ENCODE measurements at places on chromosomes 1 and 21.

DNA sequence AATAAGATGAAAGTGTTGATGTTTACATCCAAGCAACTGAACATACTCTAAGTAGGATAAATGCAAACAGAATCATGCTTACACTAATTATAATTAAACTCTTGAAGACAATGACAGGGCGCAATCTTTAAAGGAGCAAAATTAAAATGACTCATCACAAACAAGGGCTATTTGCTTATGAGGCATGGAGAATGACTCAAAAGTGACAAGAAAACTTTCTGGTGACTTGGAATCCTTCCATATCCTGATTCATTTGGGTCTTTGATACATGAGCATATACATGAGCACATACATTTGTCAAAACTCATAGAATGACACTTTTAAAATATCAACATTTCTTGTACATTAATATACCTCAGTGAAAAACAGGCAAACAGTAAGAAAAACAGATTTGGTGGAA is 1632.3 kb downstream of the KCNT2 start:
- DNase-seq = no peak

GRCh38 chr1:31904339-31905092 is 33.7 kb downstream of the PTP4A2 start:
- DNase-seq = no peak

- DNase-seq = no peak
Measured at GRCh38 chr1:185427776-185428175, 110.7 kb upstream of the IVNS1ABP start.

GRCh38 chr1:199868777-199869176 is 158.7 kb upstream of the NR5A2 start:
- DNase-seq = no peak

GRCh38 chr1:87024936-87025540 is 110.6 kb downstream of the HS2ST1 start:
- peak; percentile 60 for DNase-seq

GRCh38 chr1:98051065-98051675 is 130.3 kb upstream of the DPYD start:
- peak; percentile 77 for DNase-seq

DNA sequence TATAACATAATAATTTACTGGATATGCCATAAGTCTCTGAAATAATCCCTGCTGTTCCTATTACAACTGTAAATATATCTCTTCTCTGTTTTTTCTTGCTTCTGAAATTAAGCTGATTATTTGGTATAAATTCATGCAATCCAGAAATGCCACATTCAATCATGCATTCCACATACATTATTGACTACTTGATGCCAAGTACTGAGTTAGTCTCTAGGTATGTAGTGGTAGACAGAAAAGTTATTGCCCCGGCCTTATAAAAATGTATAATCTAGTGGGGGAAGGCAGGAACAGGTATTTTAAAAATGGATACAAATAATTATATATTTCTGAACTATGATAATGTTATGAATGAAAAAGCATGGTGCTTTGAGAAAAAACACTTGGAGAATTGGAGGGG is 338.6 kb upstream of the SNX7 start:
- DNase-seq = no peak

GRCh38 chr1:71809085-71809484 is 473.3 kb downstream of the NEGR1 start:
- no peak for DNase-seq

- no peak for DNase-seq
Measured at GRCh38 chr1:64005801-64006200, 197.6 kb upstream of the UBE2U start.

GRCh38 chr1:174769961-174770549 is 229.7 kb upstream of the CACYBP start:
- peak; percentile 70 for DNase-seq

DNA sequence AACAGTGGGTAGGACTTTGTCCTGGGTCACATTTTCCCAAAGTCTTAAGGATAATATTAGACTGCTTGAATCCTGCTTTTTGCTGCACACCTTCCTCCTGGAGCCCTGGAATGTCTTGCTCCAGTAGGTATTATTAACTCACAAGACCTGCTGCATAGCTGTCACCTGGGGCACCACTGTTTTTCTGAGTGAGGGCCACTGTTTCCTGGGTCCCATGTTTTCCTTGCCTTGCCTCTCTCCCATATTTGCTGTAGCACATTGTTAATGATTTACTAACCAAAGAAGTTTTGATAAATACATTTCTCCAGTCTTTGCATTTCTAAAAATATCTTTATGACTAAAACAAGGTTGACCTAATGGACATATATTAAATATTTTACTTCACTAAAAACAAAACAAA is 22.5 kb upstream of the FCAMR start:
- DNase-seq = no peak

DNA sequence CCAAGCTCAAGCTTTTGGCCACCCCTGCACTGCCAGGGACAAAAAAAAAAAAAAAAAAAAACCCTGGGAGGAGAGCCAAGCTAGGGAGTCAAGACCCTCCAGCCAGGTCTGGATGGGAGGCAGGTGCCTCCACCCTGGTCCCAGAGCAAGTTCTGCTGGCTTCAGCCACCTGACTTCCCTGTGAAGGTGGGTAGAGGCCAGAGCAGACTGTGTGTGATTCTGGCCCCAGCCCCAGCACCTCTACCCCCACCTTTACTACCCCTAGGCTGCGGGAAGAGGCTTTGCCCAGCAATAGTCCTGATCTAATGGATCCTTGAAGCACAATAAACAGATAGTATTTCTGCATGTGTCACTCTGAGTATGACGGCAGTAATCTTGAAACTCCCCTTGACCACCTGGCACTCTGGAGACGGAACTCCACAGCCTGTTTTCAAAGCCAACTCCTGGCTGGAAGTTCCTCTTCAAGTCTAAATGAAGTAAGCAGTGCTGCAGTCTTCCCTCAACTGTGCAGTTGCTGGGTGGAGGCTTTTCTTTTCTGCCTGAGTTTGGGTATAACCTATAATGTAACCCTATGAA is 9.8 kb downstream of the PDZK1IP1 start:
- DNase-seq = no peak

GRCh38 chr1:240295811-240296210 is 204.1 kb downstream of the FMN2 start:
- no peak for DNase-seq

DNA sequence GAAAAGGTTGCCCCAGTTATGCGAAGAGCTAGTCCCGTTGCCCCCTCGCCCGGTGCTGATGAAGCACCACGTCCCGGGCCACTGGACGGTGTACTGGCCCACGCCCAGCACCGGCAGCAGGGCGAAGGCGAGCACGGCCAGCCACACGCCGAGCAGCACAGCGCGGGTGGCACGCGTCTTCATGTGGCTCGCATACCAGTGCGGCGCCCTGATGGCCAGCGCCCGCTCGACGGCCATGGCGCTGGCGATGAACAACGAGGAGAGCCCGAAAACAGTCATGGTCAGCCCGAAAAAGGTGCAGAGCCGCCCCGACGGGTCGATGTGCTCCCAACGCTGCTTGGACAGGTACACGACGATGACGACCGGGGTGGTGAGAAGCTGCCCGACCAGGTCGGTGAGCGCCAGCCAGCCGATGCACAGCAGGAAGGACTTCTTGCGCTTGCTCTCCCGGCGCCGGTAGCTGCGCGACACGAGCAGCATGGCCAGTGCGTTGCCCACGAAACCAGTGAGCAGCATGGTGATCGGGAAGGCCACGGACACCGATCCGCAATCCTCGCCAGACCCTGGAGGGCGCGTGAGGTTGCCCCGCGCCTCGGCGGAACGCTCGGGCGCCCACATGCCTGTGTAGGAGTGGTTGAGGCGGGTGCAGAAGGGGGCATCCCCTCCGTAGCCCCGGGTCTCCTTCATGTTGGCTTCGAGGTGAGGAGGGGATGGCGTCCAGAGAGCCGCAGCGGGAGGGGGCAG is 553 bp downstream of the PTGER3 start:
- DNase-seq = no peak

DNA sequence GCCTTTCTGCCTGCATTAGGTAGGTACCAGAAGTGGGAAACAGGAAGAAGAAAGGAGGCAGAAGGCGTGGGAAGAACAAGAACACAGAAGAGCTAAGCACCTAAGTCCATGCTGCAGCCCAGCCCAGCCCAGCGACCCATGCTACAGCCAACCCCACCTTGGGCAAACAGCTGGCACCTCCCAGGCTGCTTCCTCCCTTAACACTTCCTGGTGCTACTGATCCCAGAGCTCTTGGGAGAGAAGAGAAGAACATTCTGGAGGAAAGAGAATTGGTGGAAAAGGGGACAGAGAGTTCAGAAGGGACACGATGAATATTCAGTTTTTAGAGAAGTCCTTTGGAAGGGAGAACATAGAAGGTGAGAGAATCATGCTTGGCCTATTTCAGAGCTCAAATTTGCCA is 28.5 kb downstream of the PLEKHA6 start:
- DNase-seq = no peak

GRCh38 chr1:205692423-205692822 is 12.1 kb upstream of the SLC45A3 start:
- DNase-seq = no peak

- no peak for DNase-seq
Measured at GRCh38 chr1:202689082-202689481, 21.2 kb downstream of the SYT2 start.

DNA sequence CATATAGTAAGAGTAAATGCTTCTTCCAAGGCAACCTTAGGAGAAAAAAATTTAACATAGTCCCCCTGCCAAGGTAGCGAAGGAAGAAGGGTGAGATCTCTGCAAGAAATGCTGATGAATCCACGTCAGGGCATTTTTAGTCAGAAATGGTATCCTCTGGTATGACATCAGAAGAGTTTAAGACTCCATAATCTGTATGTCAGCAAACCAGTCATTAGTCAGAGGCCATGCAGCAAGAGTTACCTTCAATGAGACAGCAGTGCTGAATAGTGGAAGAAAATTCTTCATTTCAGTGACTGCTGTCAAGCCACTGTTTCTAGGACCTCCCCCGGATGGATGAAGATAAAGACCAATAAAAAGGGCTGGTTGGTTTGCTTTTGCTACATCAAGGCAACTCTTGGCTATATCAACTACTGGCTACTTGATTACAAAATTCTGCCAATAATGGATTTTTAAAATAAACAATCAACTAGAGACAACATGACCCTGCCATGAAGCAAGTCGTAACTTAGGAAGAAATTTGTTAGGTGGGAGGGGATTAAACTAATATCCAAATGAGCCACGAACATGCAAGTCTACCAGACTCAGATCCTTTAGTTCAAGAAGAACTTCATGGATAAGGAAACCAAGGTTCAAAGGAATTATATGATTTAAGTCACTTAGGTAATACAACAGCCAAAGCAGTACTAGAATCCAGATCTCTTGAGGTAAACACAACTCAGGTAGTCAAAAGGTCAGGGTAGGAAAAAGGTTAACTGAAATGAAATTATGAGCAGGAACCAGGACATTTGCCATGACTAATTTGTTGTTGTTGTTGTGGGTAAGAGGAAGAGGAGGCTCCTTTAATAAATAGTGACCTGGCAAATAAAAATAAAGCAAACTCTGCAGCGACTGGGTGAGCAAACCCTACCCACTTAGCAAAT is 25.6 kb upstream of the GUCA2A start:
- DNase-seq = no peak

DNA sequence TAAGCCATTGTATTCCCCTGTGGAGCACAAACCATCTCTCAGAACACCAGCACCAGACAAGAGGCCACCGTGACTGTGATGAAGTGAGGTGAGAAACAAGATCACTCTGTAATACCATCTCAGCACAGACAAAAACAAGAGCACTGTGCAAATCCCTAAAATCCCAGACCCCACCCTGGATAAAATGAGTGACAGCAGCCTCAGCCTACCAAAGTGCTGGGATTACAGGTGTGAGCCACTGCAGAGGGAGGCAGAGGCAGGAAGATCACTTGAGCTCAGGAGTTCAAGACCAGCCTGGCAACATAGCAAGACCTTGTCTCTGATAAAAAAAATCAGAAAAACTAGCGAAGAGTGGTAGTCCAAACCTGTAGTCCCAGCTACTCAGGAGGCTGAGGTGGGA is 23.4 kb downstream of the SLC30A10 start:
- no peak for DNase-seq

- DNase-seq = no peak
Measured at GRCh38 chr1:235073968-235074522, 54.6 kb downstream of the TOMM20 start.

DNA sequence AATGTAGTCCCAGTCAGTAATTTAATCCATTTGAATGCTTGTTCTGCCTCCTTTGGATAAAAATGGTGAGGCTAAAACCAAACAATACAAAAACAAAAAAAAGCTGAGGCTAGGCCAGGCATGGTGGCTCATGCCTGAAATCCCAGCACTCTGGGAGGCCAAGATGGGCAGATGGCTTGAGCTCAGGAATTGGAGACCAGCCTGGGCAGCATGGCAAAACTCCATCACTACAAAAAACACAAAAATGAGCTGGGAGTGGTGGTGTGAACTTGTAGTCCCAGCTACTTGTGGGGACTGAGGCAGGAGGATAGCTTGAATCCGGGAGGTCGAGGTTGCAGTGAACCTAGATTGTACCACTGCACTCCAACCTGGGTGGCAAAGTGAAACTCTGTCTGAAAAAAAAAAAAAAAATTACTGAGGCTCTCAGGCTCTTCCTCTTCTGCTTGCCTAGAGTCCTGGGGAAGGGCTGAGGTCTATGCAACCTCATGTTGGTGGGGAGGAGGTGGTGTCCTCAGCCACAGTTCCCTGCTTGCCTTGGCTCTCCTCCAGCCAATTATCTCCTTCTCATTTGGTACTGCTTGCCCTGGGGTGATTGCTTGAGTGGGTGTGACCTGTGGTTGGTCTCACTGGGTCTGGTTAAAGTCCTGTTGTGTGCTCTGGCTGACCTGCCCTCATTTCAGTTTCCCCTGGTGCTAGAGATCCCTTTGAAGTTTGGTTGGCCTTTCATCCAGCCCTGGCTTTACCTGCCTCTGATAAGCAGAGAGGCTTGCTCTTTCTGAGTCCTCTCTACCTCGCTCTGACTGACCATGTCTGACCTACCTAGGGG is 20.9 kb downstream of the S1PR1 start:
- no peak for DNase-seq

DNA sequence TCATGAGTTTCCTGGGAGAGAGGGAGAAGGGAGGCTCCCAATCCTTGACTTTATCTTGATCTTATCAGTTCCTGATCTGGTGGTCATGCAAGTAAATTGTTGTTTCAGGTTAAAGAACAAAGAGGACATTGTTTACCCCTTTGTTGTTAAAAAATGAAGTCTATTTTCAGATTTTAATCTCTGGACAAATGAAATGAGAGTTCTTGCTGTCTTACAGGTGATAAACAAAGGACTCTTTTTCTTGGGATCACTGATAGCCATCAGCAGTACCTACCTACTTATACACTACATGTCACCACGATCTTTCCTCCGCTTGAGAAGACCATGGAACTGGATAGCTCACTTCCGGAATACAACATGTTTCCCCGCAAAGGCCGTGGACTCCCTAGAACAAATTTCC is 48.4 kb downstream of the CHML start:
- DNase-seq = no peak

- DNase-seq = no peak
Measured at GRCh38 chr1:57725318-57725717, 301.5 kb upstream of the DAB1 start.

DNA sequence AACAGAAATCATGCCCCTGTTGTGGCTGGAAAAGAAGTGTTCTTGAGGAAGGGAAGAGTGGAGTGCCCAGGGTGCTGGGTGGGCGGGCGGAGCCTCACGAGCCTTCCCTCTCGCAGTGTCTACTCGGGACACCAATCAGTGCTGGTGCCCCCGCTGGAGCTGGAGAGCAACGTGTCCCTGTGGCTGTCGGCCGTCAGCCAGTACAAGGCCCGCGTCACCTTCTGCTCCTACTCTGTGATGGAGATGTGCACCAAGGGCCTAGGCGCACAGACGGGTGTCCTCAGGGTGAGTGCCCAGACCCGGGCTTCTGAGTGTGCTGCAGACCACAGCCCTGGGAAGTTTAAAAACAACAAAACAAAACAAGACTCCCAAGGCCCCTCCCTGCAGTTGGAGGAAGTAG is 47.4 kb downstream of the S100B start:
- no peak for DNase-seq

All from SK-MEL-5 (cell line).